ENCODE measurements at places on chromosomes 11 and 22. TPM values are rescaled to one million over a fixed set of nuclear protein-coding genes. Genes with fewer than 3 reads are reported as not detected.

The NECTIN1 gene
- total RNA-seq = 2.5 TPM

The KCNA4 gene
- 0.59 TPM for total RNA-seq

The LMO2 gene
- 2.1 TPM for total RNA-seq

The BARX2 gene
- not detected for total RNA-seq

The RAG1 gene
- total RNA-seq = 0.12 TPM

The OR1S1 gene
- not detected for total RNA-seq

The TYR gene
- not detected for total RNA-seq

The OR51I1 gene
- total RNA-seq = not detected

The GPR83 gene
- total RNA-seq = not detected

The BTBD18 gene
- not detected for total RNA-seq

The DKK3 gene
- total RNA-seq = 293 TPM

The WT1 gene
- total RNA-seq = 0.15 TPM

The KCTD14 gene
- total RNA-seq = 1.1 TPM

The UPB1 gene
- not detected for total RNA-seq

The HSPB2 gene
- 1.9 TPM for total RNA-seq

The THAP12 gene
- 33.0 TPM for total RNA-seq

The FAM180B gene
- 0.94 TPM for total RNA-seq

The DGCR6 gene
- 0.53 TPM for total RNA-seq

The ATG16L2 gene
- total RNA-seq = 2.7 TPM

The IGSF9B gene
- under 0.01 TPM for total RNA-seq

The CALCA gene
- total RNA-seq = not detected

The APOL6 gene
- total RNA-seq = 26.2 TPM

The OR51B4 gene
- total RNA-seq = not detected

The MISFA gene
- 1.8 TPM for total RNA-seq

The TP53AIP1 gene
- total RNA-seq = not detected

The NELL1 gene
- not detected for total RNA-seq

The CNGA4 gene
- under 0.01 TPM for total RNA-seq

The SGSM1 gene
- under 0.01 TPM for total RNA-seq

The PACSIN3 gene
- total RNA-seq = 14.7 TPM

The MS4A12 gene
- total RNA-seq = not detected

The TMEM86A gene
- total RNA-seq = 0.47 TPM

The NCF4 gene
- not detected for total RNA-seq

The SPTBN2 gene
- total RNA-seq = 9.2 TPM

The PATE1 gene
- total RNA-seq = not detected

The EXPH5 gene
- 0.08 TPM for total RNA-seq

The MS4A7 gene
- not detected for total RNA-seq

The E2F8 gene
- total RNA-seq = 0.08 TPM

The YPEL4 gene
- total RNA-seq = 2.8 TPM

The POGLUT3 gene
- total RNA-seq = 14.7 TPM

The AGBL2 gene
- 0.70 TPM for total RNA-seq

The PIK3IP1 gene
- 42.7 TPM for total RNA-seq

The LSP1 gene
- total RNA-seq = 25.2 TPM

The SLC17A6 gene
- total RNA-seq = not detected

The MMP11 gene
- 11.0 TPM for total RNA-seq

The TREH gene
- 0.08 TPM for total RNA-seq

The PLEKHB1 gene
- total RNA-seq = 1.1 TPM

The SH3BP1 gene
- 8.0 TPM for total RNA-seq

The ARHGAP32 gene
- total RNA-seq = 12.2 TPM

The MYEOV gene
- total RNA-seq = not detected

The TRIOBP gene
- 90.2 TPM for total RNA-seq

The RFPL2 gene
- not detected for total RNA-seq
